ENCODE measurements at places on chromosomes 4 and X. TPM values are rescaled to one million over a fixed set of nuclear protein-coding genes. Genes with fewer than 3 reads are reported as not detected.

DNA sequence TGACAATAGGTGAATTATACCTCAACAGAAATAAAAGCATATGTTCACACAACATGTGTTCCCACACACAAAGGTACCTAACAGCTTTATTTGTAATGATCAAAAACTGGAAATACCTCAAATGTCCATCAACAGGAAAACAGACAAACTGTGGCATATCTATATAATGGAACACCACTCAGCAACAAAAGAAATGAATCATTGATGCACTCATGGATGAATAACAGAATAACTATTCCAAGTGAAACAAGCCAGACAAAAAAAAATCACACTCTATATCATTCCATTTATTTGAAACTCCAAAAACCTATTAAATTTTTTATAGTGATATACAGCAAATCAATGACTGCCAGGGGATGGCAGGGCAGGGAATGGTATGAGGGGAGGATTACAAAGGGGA lies 148.1 kb downstream of the PLS3 start:
- DNase-seq, result no peak

GRCh38 chrX:50747471-50747900 lies 66.5 kb downstream of the SHROOM4 start:
- no peak for DNase-seq

Gene RAB39B
- total RNA-seq, result 0.19 TPM

GRCh38 chrX:314049-314448 lies 4.5 kb downstream of the GTPBP6 start:
- no peak for DNase-seq

DNA sequence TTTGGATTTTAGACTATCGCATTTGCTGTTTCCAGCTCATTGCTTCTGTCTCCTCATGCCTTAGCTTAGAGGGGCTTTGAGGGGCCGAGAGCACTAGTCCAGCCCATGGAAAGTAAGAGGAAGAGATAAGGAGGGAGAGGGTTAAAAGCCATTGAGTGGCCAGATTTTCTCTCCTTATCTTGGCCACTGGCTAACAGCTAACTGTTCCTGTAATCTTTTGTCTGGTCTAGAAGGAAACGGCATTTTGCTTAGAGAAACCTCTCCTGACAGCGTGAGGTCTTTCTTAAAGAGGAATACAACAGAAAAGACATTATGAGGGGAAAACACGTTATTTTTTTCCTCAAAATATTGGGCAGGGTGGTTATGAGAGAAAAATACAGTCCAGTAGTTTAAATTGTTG lies 7.9 kb downstream of the GPR101 start:
- DNase-seq, result no peak

All from HFFc6 (cell line).